ENCODE measurements at places on chromosomes 5 and 9.

DNA sequence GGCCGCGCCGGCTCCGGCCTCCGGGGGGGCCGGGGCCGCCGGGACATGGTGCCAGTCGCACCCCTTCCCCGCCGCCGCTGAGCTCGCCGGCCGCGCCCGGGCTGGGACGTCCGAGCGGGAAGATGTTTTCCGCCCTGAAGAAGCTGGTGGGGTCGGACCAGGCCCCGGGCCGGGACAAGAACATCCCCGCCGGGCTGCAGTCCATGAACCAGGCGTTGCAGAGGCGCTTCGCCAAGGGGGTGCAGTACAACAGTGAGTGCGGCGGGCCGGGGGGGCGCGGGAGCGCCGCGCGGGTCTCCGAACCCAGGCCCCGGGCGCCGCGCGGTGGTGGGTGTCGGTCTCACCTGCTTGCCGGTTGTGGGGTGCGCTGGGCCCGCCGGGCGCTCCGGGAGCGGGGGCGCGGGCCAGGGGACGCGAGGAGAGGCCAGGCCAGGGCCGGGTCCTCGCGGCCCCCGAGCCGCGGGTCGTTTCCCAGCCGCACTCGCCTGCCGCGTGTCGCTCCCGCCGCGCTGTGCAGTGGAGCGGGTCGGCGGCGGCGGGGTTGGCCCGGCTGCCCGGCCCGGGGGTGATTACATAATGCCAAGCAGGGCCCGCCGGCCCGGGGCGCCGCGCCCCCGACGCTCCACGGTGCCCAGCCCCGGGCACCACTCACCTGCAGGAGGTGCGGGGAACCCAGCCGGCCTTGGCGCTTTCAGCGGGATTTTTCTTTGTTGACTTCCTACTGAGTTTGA is 492 bp downstream of the RABL6 start:
- DNase-seq: no peak

GRCh38 chr5:148953711-148954110 is 109.2 kb downstream of the SH3TC2 start:
- no peak for DNase-seq

- no peak for DNase-seq
These were observed 136.9 kb downstream of the DIRAS2 start for GRCh38 chr9:90505695-90506094.

DNA sequence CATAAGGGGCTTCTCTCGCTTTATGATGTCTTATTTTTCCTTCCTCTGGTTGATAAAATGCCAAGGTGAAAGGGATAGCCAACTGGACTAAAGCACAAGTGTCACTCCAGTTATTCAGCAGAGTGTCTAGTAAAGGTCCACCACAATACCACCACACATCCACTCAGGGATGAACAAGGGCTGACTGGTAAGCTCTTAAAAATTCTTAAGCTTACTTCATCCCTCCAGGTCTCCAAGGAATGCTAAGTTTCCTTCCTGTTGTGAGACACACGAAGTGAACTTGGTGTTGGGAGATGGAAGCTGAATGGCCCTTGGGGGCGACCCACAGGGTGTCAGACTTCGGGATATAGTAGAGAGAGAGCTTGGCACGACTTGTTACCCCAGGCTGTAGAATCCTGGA is 3.2 kb upstream of the HMGCS1 start:
- DNase-seq: no peak

DNA sequence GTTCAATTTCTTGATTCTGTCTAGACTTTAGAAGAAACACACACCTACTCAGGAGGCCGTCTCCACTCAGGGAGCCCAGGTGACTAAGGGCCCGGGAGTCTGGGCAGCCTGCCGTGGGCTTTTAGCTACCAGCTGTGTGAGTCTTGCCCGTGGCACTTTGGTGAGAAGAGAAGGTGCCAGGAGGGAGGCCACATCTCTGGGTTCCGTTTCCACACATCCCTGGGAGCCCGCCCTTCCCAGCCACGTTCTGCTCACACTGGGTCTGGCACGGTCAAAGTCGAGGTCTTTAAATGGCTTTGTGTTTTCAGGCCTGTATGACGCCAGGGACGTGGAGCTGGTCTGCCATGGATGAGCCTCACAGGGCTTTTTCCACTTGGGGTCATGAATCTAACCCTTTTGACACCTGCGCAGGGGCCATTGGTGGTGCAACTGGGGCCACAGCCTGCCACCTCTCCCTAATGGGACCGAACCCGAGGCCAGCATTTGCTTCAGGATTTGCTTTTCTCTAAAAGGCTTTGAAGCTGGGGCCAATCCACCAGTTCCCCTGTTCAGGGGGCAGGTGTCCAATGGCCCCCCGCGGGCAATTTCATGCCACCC is 17.2 kb upstream of the FCN2 start:
- DNase-seq: no peak

- DNase-seq: no peak
These were observed 88.6 kb upstream of the PAPPA start for GRCh38 chr9:116064970-116065369.

DNA sequence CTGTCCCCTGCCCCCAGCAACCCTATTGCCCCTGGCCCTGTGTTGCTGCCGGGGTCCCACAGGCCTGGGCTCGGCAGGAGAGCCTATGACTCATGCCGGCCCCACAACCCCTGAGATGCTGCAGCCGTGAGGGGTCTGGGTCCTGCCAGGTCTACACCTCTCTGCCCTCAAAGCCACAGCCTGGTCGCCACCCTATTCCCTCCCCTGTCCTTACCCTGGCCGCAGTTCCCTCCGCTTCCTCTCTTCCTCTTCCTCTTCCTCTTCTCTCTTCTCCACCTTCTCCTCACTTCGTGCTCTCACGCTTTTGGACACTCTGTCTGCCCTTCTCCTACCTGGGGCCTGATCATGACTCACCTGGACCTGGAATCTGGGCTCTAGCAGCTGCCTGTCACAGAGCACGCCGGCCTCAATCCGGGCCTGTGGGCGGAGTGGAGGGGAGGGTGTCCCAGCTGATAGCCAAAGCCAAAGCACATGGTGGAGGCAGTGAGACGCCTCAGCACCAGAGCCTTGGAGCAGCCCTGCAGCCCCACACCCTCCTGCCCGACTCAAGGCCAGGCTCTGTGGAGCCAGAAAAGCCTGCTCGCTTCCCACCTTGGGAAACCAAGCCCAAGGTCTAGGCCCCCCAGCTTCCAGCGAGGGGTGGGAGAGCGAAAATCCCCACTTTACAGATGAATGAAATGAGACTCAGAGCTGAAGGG is 26.8 kb upstream of the CSF1R start:
- no peak for DNase-seq

DNA sequence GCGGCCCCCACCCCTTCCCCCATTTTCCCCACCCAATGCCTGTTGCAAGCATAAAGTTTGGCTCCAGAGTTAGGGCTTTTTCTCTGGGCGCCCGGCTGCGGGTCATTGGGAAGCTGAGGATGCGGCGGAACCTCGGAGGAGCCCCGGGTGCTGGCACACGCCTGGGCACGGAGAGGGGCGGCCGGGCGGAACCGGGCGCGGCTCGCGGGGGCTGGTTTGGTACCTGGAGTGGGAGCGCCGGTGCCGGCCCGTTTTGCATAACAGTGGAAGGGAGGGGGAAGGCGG is 1.2 kb downstream of the PPARGC1B start:
- no peak for DNase-seq
